ENCODE measurements at places on chromosomes 4 and X.
A peak's percentile ranks its signal among the peaks of the same experiment; 100 is the strongest.

DNA sequence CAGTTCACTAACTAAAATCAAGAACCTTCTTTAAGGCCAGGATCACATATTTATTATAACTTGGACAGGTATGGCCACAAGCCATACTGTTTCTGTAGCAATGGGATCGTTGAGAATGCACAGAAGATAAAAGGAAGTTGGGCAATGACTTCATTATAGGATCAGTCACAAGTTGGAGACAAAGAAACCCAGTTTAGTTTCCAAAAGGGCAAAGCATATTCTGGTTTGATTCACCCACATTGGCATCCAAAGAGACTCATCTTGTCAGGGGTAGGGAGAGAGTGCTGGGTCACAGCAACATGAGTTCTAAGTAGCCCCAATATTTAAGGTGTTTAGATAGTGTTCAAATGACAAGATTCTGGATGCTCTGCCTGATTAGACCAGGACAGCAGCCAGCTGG lies 317.1 kb upstream of the GALNT7 start:
- DNase-seq = no peak

DNA sequence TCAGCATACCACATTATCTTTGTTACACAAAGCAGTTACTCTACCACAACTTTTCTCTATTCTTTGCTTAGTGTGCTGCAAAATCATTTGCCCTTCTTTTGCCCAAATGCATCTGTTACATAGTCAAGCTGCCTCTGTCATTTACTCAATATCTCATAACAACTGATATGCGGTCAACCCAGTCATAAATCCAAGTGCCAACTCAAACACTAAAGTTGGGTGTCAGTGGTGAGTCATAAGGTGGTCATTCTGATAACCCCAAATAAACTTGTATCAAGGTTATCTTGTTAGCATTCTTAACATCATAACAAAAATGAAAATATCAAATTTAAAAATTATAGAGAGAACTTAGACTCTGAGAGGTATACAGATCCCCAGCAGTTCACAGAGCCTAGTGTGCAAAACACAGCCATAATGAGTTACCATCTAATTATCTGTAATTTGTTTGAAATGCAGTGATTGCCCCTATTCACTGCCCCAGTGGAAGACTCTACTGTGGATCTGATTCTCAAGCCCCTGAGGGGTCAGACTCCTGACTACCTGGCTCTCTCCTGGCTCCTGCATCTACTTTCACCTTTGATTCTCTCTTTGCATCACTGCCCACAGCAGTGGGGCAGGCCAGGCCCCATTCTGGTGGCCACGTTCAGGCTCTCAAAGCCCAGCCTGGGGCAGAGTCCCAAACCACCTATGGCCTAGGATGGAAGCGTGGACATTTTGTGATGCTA lies 29.2 kb downstream of the TBC1D9 start:
- DNase-seq = no peak

GRCh38 chr4:73698217-73698616 lies 42.2 kb upstream of the CXCL8 start:
- no peak for DNase-seq

DNA sequence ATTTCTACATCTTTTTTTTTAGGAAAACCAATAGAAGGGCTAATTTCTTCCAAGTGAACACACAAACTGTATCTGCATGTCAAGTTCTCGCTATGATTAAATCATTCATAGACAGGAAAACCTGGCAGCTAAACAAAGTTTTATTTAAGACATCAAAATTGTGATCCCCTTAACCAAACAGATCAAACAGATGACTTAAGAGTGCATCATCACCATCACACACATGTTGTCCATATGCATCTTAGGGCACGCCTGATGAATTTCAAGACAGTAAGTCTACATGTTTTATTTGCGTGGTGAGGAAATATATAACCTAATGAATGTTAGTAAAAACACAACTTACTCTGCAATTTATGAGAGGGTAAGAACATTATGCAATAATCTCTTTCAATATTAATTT lies 317.0 kb upstream of the ANXA10 start:
- DNase-seq = no peak

DNA sequence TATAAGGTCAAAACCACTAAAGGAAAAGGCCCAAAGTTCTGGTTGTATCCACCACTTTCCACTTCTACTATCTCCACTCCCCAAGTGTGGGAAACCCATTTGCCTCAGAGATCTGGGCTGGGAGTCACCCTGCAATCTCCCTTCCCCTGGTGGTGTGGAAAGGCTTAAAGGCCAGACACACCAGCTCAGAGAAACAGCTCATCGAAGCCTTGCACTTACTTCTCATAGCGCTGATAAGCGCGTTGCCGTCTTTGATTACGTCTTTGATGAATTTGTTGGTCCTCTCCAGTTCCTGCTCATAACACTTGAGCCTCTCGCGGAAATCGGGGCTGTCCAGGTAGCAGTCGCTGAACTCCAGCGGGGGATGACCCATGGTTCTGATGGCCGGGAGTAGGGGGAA lies 647 bp downstream of the OPHN1 start:
- no peak for DNase-seq

- no peak for DNase-seq
These were observed 188.0 kb downstream of the SLC4A4 start for GRCh38 chr4:71526637-71527406.

DNA sequence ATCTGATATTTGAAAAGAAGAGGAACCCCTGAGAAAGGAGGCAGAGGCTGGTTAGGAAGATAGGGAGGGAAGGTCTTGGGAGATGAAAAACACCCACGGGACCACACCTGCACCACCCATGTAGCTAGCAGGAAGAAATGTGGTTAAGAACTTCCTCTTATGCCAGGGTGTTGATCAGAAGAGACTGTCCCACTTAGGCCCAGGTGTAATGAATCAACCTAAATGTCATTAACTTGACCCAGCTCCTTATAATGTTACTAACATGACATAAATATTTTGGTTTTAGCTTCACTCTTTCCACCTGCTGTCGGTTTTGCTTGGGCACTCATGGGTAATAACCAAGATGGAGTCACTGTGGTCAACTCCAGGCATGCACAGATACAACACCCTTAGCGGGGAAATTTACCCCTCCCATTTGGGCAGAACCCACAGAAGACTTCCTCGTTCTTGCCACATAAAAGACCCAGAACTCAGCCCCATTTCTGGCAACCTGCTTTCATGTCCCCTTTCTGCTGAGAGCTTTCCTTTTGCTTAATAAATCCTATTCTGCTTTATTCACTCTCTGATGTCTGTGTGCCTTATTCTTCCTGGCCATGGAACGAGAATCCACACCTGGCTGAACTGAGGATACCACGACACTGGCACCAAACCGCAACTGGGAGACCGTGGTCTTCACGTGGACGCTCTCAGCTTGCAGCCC lies 46.8 kb downstream of the ZNF141 start:
- DNase-seq = no peak

- DNase-seq = no peak
These were observed 1.7 kb upstream of the RRAGB start for GRCh38 chrX:55715847-55716246.

GRCh38 chrX:155334486-155335336 lies at the start of gene CLIC2:
TSS of gene CLIC2 (minus strand) at chrX:155334614. CDS start at chrX:155334427, 187 bp downstream.
- DNase-seq = no peak

DNA sequence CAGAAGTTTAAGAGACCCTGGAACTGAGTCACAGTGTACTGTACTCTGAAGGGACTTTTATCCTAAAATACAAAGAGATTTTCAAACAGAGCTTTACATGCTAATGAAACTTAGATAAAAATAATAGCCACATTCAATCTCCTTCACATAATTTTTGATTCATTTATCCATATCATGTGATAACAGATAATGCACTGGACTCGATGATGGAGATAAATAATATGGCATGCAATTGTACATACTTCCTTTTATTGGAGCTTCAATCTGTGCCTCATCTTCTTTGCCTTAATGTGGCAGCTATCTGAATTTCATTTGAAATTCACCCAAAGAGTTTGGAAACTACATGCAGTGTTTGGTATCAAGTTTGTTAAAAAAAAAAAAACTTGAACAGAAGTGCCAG lies 390.6 kb downstream of the CFAP47 start:
- no peak for DNase-seq

GRCh38 chr4:1582227-1582626 lies 101.9 kb downstream of the FAM53A start:
- DNase-seq = no peak

DNA sequence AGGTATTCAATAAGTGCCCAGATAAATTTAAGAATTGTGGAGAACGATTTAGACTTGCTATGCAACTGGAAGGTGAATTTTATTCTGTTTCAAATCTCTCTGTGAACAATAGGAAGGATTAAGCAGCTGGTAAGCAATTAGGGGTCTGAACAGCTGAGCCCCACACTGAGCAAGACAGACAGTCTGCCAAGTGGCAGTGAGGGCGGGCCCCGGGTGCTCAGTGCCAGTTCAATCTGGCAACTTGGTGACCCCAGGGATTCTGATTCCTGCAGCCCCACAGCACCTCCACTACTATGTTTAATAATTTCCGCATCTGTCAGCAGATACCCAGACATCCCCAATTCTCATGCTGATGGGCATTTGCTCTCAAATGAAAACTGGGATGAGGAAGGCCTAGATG lies 317.3 kb downstream of the PPP1R2C start:
- no peak for DNase-seq

GRCh38 chrX:7170898-7171297 lies 22.9 kb upstream of the PUDP start:
- DNase-seq = peak; percentile 22

GRCh38 chrX:151929126-151929525 lies 16.4 kb downstream of the MAGEA4 start:
- no peak for DNase-seq

DNA sequence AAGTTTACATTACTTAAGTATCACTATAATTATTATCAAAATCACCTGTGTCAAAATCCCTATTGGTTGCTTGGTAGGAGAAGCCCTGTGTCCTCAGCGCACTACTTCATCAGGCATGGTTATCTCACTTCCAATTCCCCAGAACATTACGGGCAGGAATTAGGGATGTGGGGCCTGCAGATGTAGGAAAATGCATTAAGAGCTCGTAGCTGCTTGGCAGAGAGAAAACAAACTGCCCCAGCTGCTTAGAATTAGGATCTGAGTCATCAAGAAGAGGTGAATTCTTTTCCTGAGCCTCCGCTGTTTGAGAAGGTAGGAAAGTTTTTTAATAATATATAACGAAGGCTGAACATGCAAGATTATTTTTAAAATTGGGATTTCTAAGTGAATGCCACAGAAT lies 31.1 kb upstream of the CLNK start:
- no peak for DNase-seq

- DNase-seq = no peak
These were observed 644.7 kb upstream of the BOD1L1 start for GRCh38 chr4:14272206-14272605.

- DNase-seq = no peak
These were observed 14.1 kb downstream of the S100G start for GRCh38 chrX:16664074-16664473.

DNA sequence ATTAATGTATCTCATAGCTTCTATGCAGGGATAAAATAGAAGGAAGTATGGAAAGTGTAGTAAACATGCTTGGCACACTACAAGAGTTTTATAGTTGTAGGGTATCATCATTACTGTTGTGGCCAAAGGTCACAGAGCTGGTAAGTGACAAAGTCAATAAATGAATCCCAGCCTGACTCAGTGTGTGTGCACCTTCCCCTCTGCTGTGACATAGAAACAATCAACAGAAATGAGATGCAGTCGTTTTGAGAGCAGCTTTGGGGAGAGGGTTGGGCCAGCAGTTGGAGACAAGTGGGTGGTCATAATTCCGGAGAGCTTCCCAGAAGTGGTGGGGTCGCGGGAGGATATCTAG lies 82.4 kb upstream of the RBPJ start:
- no peak for DNase-seq

- no peak for DNase-seq
These were observed 3.3 kb upstream of the KIAA1210 start for GRCh38 chrX:119130911-119131310.
